Transverse colon (tissue), 4 donors: ENCODE measurements at places on chromosomes 13 and 19.

- no peak overlapping the region for H3K27ac ChIP-seq
- H3K36me3 ChIP-seq: no peaks in the 10 kb centered on the region
- no peaks in the 10 kb centered on the region for H3K4me1 ChIP-seq
- no peak for DNase-seq
These were observed 234.7 kb downstream of the TSHZ3 start for GRCh38 chr19:31114585-31114984.

- H3K4me1 ChIP-seq: peaks cover 9% of the 10 kb centered on the region
- no peaks in the 10 kb centered on the region for H3K27me3 ChIP-seq
- H3K4me3 ChIP-seq: no peak overlapping the region
These were observed 3.7 kb upstream of the HSH2D start for GRCh38 chr19:16139752-16140151.

DNA sequence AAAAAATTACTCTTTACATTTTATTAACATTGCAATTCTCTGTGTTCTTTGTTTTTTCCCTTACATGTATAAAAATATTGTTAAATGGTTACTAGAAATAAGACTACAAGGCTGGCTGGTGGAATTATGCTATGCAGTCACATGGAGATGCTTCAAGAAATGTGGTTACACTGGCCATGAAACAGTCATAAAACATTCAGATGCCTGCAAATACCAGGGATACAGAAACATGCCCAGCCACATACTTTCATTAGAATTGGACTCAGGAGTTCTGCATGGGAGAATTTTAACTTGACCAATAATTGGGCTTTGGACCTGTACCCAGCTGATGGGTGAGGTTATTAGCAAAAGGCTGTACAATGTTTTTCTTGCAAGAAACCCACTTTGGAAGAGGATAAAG lies 1407.7 kb upstream of the SLC10A2 start:
- no peaks in the 10 kb centered on the region for H3K4me1 ChIP-seq
- no peak overlapping the region for H3K27ac ChIP-seq
- H3K4me3 ChIP-seq: no peak overlapping the region
- H3K36me3 ChIP-seq: no peaks in the 10 kb centered on the region
- no peak for DNase-seq

- no peaks in the 10 kb centered on the region for H3K27me3 ChIP-seq
- H3K4me1 ChIP-seq: peaks cover 13% of the 10 kb centered on the region
- H3K36me3 ChIP-seq: peaks cover 11% of the 10 kb centered on the region
- DNase-seq: peak; percentile 94
These were observed at the start of gene ZNF530 for GRCh38 chr19:57599761-57600383. TSS of gene ZNF530 (plus strand) at chr19:57599885. CDS start at chr19:57604346, 4,461 bp downstream.

GRCh38 chr13:62209529-62209928 lies 793.9 kb upstream of the PCDH20 start:
- H3K27ac ChIP-seq: no peak overlapping the region
- H3K27me3 ChIP-seq: no peaks in the 10 kb centered on the region
- no peaks in the 10 kb centered on the region for H3K4me1 ChIP-seq
- DNase-seq: peak; percentile 8
- H3K4me3 ChIP-seq: no peak overlapping the region
- H3K36me3 ChIP-seq: no peaks in the 10 kb centered on the region

GRCh38 chr19:3366753-3367627 lies 607 bp downstream of the NFIC start:
- H3K4me3 ChIP-seq: peak overlapping the region; percentile 59
- no peaks in the 10 kb centered on the region for H3K27me3 ChIP-seq
- H3K36me3 ChIP-seq: no peaks in the 10 kb centered on the region
- peaks cover 17% of the 10 kb centered on the region for H3K4me1 ChIP-seq

DNA sequence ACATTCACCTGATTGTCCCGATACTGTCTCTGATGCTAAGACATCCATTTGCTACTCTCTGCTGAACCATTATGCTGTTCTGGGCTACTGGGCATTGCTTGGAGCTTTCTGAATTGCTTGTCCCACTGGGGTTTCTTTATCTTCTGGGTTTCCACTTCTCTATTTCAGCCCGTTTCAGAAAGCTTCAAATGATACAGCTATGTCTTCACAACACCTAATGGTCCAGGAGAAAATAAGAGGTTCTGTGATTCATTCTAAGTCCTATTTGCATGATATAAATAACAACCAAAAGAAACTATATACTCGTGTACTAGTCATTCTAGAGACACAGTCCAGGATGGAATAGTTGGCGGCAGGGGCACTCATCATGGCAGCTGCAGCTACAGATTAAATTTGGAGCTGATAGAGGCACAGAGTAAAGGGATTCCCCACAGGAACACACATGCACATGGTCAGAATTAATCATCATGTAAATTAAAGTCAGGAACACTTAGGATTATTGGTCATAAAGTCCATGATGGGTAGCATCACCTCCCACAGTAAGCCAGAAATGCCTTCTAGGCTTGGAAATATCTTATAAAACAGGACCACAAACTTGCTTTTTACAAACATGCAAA lies 33.3 kb upstream of the SCEL start:
- H3K27ac ChIP-seq: no peak overlapping the region
- no peaks in the 10 kb centered on the region for H3K4me1 ChIP-seq
- no peaks in the 10 kb centered on the region for H3K27me3 ChIP-seq
- no peak overlapping the region for H3K4me3 ChIP-seq
- DNase-seq: no peak

- no peaks in the 10 kb centered on the region for H3K36me3 ChIP-seq
- no peak overlapping the region for H3K4me3 ChIP-seq
- H3K27me3 ChIP-seq: peaks cover 62% of the 10 kb centered on the region
- peaks cover 10% of the 10 kb centered on the region for H3K4me1 ChIP-seq
These were observed 35.5 kb upstream of the IGFL4 start for GRCh38 chr19:46076031-46076880.

- no peaks in the 10 kb centered on the region for H3K36me3 ChIP-seq
- H3K27me3 ChIP-seq: no peaks in the 10 kb centered on the region
- no peak for DNase-seq
- no peak overlapping the region for H3K4me3 ChIP-seq
- no peaks in the 10 kb centered on the region for H3K4me1 ChIP-seq
- H3K27ac ChIP-seq: no peak overlapping the region
These were observed 471.5 kb downstream of the FGF14 start for GRCh38 chr13:101930331-101930730.

GRCh38 chr13:94667190-94667589 lies 45.2 kb downstream of the SOX21 start:
- H3K4me3 ChIP-seq: no peak overlapping the region
- H3K36me3 ChIP-seq: no peaks in the 10 kb centered on the region
- peaks cover 29% of the 10 kb centered on the region for H3K27me3 ChIP-seq
- H3K4me1 ChIP-seq: peaks cover 4% of the 10 kb centered on the region
- no peak overlapping the region for H3K27ac ChIP-seq

GRCh38 chr13:37097076-37097475 lies 8.4 kb downstream of the CSNK1A1L start:
- H3K4me3 ChIP-seq: no peak overlapping the region
- DNase-seq: no peak
- H3K36me3 ChIP-seq: no peaks in the 10 kb centered on the region

DNA sequence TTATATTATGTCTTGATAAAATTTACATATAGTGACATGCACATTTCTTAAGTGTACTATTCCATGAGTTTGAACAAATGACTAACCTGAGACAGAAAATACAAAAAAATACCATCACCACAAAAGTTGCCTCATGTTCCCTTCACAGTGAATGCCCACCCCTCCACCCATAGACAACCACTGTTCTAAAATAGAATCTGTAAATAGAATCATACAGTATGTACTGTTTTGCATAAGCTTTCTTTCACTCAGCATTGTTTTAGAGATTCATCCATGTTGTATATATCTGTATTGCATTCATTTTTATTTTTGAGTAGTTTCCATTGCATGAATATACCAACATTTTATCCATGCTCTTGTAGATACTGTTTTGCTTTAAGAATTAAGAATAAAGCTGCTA lies 23.3 kb upstream of the RBM26 start:
- no peak for DNase-seq
- H3K27me3 ChIP-seq: no peaks in the 10 kb centered on the region
- no peak overlapping the region for H3K27ac ChIP-seq

GRCh38 chr19:2191456-2192310 lies 27.9 kb downstream of the DOT1L start:
- H3K4me3 ChIP-seq: no peak overlapping the region
- peaks cover 19% of the 10 kb centered on the region for H3K36me3 ChIP-seq
- H3K27me3 ChIP-seq: no peaks in the 10 kb centered on the region
- DNase-seq: peak; percentile 43

DNA sequence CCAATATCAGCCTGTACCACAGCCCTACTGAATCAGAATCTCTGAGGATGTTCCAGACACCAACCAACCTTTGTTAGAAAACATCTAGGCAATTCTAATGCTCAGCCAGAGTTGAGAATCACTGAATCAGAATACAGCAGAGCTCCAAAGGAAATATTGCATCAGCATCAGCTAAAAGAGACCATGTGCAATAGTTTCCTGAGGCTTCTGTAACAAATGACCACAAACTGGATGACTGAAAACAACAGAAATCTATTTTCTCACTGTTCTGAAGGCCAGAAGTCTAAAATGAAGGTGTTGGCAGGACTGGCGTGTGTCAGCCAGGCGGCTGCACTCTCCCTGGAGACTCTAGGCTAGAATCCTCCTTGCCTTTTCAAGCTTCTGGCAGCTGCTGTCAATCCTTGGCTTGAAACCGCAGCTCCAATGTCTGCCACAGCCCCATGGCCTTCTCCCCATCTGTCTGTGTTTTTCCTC lies 1.2 kb upstream of the DCT start:
- DNase-seq: no peak
- no peaks in the 10 kb centered on the region for H3K27me3 ChIP-seq
- no peaks in the 10 kb centered on the region for H3K4me1 ChIP-seq

- H3K27ac ChIP-seq: peak within 1 kb of the TSS; percentile 86
- no peaks in the 10 kb centered on the region for H3K27me3 ChIP-seq
- H3K4me3 ChIP-seq: peak within 1 kb of the TSS; percentile 57
- H3K4me1 ChIP-seq: peaks cover 14% of the 10 kb centered on the region
These were observed at the start of gene PRRG2 for GRCh38 chr19:49581007-49581508. TSS of gene PRRG2 (plus strand) at chr19:49581316. CDS start at chr19:49583220, 1,904 bp downstream.

GRCh38 chr13:44350775-44351504 lies 22.7 kb upstream of the SERP2 start:
- no peaks in the 10 kb centered on the region for H3K27me3 ChIP-seq
- H3K4me3 ChIP-seq: no peak overlapping the region
- DNase-seq: no peak
- H3K36me3 ChIP-seq: no peaks in the 10 kb centered on the region

DNA sequence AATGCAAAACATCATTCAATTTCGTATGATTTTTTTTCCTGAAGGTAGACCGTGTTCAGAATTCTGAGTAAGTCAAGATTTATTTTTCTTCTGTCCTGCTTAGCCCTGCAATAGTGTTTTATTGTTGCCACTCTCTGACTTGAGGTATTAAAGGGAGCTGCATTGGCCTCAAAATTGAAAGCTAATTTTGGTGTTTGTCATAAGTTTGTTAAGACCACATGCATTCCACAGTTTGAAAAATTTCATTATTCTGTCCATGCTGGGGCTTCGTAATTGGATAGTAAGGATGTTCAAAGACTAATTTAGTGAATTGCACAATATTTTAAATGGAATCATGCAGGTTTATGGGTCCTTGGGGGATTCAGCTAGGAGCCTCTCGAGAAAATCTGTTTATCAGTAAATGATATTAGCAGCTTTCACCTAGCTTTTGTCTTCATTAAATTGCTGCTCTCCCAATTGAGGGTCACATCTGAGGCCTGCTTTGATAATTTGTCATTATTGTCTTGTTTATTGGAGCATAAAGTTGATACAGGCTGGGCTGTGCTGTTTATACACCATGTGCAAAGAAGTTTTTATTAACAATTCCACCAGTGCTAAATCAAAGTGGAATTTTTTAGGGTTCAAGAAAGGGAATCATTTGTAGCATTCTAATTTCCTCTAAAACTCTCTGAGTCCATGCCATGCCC lies 339.8 kb upstream of the OBI1 start:
- H3K27me3 ChIP-seq: no peaks in the 10 kb centered on the region
- no peak for DNase-seq
- no peaks in the 10 kb centered on the region for H3K36me3 ChIP-seq
- H3K4me1 ChIP-seq: no peaks in the 10 kb centered on the region
- no peak overlapping the region for H3K4me3 ChIP-seq

- DNase-seq: peak; percentile 90
- no peaks in the 10 kb centered on the region for H3K36me3 ChIP-seq
- H3K4me1 ChIP-seq: no peaks in the 10 kb centered on the region
These were observed 8.7 kb downstream of the HOMER3 start for GRCh38 chr19:18932216-18932841.

DNA sequence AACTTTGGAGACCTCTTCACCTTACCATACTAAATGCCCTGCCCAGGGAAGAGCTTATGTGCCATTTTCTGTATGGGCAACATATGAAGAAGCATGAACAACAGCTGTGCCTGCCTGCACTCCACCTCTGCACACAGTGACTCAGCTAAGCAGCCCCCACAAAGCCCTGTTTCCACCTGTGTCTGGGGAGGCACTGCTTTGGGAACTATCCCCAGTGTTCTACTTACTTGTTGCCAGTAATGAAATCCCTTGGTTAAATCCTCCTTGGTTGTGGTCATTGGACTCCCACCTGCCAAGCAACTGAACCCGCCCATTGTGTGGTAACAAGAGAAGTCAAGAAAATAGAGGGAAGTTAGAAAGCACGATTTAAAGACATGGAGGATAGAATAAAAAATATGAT lies 84.6 kb downstream of the NALCN start:
- H3K4me1 ChIP-seq: no peaks in the 10 kb centered on the region
- H3K4me3 ChIP-seq: no peak overlapping the region
- no peaks in the 10 kb centered on the region for H3K27me3 ChIP-seq

DNA sequence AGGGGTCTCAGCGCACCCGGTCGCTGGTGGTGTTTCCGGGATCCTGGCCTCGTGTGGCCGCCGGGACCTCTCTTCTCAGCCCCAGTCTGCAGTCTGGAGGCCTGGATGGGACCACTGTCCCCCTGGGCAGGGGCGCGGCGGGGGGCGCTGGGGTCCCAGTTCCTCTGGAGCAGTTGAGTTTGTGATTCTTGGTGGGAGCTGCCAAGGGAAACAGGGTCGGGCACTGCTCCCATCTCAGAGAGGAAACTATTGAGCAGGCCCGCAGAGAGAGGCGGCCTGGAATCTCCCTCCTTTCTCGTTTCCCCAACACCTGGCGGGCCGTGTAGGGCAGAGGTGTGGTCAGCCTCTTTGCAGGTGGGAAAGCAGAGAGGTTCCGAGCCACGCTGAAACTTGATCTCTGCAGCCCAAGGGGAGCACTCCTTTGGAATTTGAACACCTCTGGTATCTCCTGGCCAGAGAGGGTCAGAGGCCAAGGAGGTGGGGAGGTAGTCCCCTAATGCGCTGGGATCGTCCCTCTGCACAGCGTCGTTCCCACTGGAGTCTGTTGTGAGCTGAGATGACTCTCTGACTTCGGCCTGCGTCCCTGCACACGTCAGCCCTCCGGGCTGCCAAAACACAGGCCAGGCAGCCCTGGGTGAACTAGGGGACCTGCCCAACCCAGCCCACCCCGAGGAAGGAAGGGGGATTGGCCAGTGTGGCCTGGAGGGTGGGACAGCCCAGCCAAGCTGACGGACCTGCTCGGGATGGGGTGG lies 741 bp downstream of the PLEKHF1 start:
- H3K4me1 ChIP-seq: peaks cover 57% of the 10 kb centered on the region
- peak overlapping the region; percentile 32 for H3K4me3 ChIP-seq
- H3K36me3 ChIP-seq: no peaks in the 10 kb centered on the region
- H3K27ac ChIP-seq: peak overlapping the region; percentile 84
- DNase-seq: peak; percentile 41

GRCh38 chr19:58361900-58362271 lies 665 bp downstream of the ZNF497 start:
- peak overlapping the region; percentile 71 for H3K4me3 ChIP-seq
- peak overlapping the region; percentile 96 for H3K27ac ChIP-seq
- no peaks in the 10 kb centered on the region for H3K36me3 ChIP-seq
- no peaks in the 10 kb centered on the region for H3K4me1 ChIP-seq
- DNase-seq: peak; percentile 57

GRCh38 chr13:29543230-29544215 lies 52.0 kb downstream of the SLC7A1 start:
- H3K4me1 ChIP-seq: peaks cover 12% of the 10 kb centered on the region
- no peaks in the 10 kb centered on the region for H3K27me3 ChIP-seq
- no peak for DNase-seq
- H3K36me3 ChIP-seq: no peaks in the 10 kb centered on the region
- no peak overlapping the region for H3K27ac ChIP-seq
- H3K4me3 ChIP-seq: no peak overlapping the region
